Stimulated activated naive CD4-positive, alpha-beta T cell treated with Interleukin-2 at 50 U/mL for 16 hours (primary cell): ENCODE measurements at places on chromosomes 7 and 10.

DNA sequence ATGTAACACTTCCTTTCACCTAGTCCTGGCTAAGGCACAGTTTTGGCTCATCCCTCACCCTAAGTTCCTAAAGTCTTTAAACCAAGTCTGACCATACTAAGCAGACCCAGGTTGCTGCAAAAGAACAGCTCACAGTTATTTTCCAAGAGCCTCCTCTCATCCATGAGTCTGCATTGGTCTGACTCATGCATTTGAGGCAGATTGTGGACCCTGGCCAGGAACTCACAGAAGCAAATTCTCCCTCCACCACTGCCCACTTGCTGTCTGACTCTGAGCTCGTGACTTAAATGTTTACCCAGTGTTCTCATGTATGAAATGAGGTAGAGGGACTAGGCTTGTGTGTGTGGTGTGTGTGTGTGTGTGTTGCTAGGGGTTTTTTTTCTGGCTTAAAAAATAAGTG, 1272.8 kb downstream of the TYW1 start:
- no peak for DNase-seq

DNA sequence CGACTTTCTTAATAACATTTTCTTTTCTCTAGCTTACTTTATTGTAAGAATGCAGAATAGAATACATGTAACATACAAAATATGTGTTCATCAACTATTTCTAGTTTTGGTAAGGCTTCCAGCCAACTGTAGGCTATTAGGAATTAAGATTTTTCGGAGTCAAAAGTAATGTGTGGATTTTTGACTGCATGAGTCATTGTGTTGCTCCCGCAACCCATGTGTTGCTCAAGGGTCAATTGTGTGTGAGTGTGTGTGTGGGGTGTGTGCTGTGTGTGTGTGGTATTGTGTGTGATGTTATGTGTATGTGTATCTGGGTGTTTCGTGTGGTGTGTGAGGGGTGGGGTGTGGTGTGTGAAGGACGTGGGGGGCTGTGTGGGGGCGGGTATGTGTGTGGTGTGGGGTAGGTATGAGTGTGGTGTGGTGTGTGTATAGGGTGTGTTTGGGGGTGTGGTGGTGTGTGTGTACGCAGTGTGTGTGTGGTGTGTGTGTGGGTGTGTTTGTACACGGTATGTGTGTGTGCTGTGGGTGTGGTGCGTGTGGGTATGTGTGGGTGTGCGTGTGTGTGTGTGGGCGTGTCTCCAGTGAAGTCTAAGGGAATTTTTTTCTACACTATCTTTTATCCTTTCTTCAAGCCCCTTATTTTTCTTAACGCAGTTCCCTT, 60.5 kb downstream of the RSU1 start:
- DNase-seq, result no peak

DNA sequence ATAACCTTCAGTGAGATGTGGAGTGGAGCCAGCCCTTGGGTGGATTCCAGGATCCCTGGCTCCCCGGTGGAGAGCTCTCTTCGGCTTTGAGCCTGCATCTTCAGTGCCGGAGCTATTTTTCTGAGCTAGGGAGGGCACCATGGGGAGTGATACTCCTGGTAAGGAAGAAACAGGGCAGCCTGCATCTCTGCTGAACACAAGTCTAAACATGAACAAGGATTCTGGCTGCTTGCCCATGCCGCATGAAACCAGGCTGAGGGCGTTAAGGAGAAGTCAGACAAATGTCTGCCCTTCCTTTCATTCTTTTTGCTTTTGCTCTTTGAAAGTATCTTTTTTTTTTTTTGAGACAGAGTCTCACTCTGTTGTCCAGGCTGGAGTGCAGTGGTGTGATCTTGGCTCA, 60.4 kb downstream of the EVX1 start:
- no peak for DNase-seq

DNA sequence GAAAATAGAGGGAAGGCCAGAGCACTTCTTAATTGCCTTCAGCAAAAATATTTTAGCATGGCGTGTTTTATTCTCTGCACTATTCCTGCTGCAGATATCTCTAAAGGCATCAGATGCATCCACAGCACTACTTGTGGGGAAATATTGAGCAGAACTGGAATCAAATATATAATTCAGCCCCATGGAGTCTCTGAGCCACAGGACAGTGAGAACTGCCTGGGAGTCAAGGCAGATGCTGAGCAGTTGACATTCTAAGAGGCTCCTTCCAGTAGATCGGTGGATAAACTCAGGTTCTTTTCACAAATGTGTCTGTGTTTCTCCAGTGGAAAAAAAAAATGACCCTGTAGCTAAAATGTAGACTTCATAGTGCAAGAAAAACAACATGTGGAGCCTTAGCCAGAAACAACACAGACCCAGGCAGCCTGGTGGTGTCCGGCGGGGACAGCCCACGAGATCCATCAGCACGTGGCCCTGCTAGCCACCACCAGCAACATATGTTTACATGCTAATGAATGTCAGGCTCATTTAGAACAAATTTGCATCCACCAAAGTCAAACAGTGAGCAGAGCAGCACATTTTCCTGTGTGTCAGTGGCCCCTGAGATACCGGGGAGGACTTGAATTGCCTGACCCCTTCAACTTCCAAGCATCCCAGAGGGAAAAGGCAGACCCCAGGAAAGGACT, 123.3 kb upstream of the PFKP start:
- DNase-seq, result no peak

DNA sequence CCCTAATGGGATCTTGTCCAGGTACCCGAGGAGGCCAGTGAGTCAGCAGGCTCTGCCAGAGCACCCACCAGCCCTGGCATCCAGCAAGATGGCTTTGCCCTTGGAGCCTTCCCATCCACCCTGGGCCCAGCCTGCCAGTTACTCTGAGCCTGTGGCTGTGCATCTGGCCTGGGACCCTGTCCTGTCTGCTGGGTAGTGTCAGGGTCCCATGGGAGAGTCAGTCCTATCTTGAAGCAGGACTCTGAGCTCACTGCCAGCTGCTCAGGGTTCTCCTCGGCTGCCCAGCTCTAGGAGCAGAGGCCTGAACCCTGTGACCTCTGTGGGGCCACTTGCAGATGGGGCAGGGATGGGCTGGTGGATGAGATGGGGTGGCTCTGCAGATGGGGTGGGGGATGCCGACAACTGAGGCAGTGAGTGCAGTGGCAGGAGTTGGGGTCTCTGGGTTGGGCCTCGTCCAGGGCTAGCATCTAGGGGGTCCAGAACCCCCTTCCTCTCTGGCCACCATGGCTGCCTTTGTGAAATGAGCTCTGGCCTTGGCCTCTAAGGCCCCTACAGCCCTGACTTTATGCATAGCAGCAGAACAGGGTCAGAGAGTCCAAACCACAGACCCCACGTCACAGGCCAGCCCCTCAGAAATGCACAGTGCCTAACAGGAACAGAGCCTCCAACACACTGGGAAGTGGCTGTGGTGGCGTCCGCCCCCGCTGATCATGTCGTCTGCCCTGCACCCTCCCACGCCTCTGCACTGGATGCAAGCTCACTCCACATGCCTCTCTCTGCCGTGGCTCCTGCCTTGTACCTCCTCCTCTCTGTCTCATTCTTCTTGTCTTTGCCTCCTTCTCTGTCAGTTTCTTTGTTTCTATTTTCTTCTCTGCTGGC, 88.1 kb upstream of the RET start:
- DNase-seq, result no peak

DNA sequence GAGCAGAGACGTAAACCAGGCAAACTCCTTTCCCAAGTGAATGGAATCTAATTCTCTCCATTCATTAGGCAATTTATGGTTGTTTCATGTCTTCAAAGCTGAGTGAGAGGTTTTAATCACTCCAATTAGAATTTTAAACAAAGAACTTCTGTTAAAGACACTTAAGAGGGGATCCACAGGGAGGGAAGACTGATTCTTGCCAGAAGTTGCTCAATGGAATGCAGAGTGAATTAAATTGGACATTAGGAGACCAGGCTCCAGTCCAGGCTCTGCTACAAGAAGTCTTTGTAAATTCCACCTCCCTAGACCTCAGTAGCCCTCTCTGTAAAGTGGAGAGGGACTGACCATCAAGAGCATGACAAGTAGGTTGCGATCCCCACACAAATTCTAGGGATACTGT, 130.7 kb upstream of the TMEM72 start:
- no peak for DNase-seq

- no peak for DNase-seq
Observed at GRCh38 chr10:15035385-15036301, 8.1 kb upstream of the OLAH start.
